ENCODE measurements at places on chromosomes 13 and 19.

GRCh38 chr13:63680704-63681103 lies 2265.1 kb upstream of the PCDH20 start:
- no peak for DNase-seq

DNA sequence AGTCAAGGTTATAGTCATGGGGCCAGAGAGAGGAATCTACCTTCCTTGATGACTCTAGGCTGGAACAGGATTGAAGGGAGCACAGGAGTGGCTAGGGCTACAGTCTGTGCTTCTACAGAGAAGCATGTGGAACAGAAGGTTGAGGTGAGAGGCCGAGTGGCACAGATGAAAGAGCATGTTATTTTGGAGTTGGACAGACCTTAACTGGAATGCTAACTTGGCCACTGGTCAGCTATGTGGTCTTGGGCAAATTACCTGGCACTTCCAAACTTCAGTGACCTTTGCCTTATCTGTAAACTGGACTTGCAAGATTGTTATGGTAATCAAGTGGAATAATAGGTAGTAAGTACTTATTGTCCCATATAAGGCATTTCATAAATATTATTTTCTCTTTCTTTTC lies 252.7 kb downstream of the KCNRG start:
- DNase-seq, result no peak

- no peak for DNase-seq
Measured at GRCh38 chr13:111515307-111515617, 194.8 kb downstream of the TEX29 start.

DNA sequence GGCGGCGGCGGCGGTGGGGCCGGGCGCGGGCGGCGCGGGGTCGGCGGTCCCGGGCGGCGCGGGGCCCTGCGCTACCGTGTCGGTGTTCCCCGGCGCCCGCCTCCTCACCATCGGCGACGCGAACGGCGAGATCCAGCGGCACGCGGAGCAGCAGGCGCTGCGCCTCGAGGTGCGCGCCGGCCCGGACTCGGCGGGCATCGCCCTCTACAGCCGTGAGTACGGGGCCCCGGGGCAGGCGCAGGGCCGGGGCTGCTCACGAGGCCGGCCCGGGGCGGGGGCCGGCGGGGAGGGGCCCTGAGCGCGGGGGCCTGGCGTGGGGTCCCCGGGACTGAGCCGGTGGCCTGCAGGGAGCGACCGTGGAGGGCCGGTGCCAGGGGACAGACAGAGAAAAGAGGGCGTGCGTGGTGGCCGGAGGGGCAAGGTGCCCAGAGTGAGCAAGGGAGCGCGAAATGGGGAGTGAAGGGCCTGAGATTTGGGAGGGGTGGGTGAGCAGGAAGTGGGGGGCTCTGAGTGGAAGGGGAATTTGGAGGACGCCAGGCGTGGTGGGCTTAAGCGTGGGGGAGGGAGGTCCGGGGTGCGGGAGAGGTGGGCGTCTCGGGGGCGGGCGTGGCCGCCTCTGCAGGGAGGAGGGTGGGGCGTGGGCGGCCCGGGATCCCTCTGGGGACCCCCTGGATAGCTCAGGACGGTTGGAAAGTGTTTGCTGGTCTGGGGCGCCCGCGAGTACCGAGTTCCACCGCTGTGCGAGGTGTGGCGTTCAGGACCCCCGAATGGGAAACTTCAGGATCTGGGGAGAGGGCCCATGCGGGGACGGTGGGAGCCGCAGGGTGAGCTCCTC lies 575 bp downstream of the CARM1 start:
- DNase-seq, result peak; percentile 49

- DNase-seq, result peak; percentile 60
Measured at GRCh38 chr13:79423801-79424642, 18.0 kb upstream of the RBM26 start.

DNA sequence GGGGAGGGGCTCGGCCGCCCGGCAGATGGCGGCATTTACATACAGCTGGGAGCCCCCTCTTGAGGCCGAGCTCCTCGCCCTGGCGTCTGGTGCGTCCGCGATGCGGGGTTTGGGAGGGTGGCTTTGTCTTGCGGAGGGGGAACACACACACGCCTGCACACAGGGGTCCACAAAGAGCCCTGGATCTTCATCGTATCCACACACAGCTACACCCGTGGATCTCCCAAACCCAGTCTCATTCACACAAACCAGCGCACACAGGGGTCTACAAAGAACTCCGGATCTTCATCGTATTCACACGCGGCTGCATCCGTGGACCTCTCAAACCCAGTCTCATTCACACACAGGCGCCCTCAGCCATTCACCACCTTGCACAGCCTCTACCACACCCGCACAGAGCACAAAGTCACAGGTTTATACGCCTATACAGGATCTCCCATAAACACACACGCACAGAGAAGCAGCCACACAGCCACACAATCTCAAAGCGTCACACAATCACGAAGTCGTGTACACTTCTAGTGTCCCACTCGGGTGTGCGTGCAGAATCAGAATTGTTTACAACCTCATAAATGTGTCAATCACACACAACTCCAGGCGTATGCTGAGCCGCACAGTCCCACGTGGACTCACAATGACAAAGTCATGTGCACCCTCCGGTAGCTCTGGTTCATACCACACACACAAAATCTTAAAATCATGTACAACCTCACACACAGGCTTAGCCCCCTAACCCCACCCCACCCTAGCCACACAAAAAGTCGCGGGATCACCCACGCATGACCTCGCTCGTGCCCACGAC lies 550 bp upstream of the DLL3 start:
- DNase-seq, result no peak

DNA sequence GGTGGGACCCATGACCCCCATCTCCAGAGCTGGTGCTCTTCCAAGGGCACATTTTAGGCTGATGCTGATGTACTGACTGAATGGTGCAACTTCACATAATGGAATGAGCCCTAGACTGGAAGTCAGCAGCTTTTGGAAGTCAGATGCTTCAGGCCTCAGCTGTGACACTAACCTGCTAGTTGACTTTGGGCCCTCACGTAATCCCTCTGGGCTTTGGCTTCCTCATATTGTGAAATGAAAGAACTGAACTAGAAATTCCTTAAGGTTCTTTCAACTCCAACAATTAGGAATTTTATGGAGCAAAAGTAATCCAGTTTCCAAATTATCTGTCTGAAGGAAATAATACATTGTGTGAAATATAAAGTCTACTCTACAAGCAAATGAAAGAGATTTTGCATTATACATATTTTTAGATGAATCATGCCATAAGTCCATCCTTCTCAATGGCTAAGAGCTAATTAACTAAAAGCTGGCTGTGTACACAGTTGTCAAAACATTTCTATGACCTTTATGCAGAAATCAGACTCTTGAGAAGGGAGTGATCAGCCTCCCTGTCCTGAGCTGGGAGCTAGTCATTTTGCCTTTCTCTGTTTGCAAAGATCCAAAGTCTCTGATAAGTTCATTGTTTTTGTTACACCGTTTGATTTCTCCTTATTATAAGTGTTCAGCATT lies 204.2 kb downstream of the DCLK1 start:
- no peak for DNase-seq

GRCh38 chr19:4357095-4357797 lies 13.9 kb downstream of the MPND start:
- no peak for DNase-seq
